ENCODE measurements at places on chromosomes 2 and 18.

- no peak for DNase-seq
Observed at GRCh38 chr2:83850071-83850725, 608.9 kb downstream of the SUCLG1 start.

DNA sequence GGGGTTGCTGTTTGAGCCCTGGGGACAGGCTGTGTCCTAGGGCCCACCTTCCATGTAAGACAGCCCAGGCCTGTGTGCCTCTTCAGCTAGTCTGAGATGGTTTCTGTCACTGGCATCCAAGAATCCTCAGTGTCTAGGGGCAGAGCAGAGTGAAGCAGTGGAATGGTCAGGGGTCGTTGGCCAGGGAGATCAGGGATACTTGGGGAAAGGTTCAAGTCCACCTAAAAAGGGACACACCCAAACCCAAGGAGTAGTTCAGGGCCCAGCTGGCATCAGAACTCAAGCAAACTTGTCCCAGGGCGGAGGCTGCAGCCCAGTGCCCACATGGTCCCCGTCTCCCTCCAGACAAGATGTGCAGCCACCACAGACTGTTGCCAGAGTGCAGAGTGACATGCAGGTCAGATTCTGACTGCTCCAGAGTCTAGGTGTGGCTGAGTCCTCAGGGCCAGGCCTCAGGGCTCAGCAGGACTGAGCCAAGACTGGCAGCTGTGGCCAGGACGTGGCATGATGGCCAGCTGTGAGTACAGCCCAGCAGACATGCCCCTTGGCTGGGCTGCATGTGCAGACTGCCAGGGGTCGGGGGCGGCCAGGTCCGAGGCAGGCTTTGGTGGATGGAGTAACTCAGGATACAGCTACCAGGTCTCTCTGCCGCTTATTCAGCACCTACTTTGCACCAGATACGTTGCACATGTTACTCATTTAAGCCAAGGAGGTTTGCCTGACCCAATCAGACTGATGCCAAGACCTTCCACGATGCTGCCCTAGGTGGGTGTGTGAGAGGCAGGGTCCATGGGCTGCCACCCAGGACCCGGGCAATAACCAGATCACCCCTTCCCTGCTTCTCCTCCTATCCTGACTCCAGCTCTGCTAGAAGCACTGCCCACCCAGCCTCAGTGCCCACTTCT, 146.6 kb downstream of the SMAD7 start:
- no peak for DNase-seq

- no peak for DNase-seq
Observed at GRCh38 chr18:33232318-33232626, 208.2 kb downstream of the CCDC178 start.

- DNase-seq, result no peak
Observed at GRCh38 chr18:23662309-23663263, at the start of gene ANKRD29. Gene ANKRD29, minus strand, starts transcription at chr18:23662911. Its CDS starts 181 bp downstream, at chr18:23662730.

- no peak for DNase-seq
Observed at GRCh38 chr18:60329131-60329530, 43.4 kb downstream of the MC4R start.

DNA sequence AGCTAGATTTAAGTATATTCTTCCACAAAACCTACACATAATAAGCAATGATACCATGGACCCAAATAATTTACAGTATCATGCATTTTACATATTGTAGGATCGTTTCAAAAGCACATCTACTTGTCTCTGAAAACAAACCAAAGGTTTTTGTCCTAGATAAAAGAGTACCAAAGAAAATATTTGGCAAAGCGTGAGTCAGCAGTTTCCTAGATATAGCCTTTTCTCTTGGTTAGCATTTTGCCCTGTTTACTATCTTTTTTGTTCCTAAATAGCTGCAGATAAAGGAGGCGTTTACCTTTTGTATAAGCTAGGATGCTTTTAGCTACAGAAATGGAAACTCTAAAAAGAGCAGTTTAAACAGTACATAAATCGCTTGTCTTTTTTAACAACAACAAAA, 305.8 kb upstream of the GULP1 start:
- DNase-seq, result no peak

GRCh38 chr2:2102866-2103653, 228.0 kb downstream of the MYT1L start:
- no peak for DNase-seq

DNA sequence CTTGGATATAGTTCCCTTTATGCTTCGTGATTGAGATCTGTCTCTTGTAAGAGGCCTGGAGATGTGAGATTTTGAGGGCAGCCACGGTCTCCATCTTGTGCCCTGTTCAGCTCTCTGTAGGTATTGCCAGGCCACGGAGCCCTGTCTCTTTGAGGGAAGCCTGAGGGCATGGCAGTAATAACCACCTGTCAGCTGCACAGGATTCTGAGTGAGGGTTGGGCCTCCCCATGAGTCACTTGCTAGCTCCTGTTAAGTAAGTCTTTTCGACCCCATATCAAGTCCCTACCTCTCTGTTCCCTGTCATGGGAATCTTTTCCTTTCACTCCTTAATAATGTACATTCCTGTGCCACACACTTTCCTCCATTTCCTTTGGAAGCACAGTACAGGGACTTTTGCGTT, 20.4 kb downstream of the LYPD6B start:
- no peak for DNase-seq

DNA sequence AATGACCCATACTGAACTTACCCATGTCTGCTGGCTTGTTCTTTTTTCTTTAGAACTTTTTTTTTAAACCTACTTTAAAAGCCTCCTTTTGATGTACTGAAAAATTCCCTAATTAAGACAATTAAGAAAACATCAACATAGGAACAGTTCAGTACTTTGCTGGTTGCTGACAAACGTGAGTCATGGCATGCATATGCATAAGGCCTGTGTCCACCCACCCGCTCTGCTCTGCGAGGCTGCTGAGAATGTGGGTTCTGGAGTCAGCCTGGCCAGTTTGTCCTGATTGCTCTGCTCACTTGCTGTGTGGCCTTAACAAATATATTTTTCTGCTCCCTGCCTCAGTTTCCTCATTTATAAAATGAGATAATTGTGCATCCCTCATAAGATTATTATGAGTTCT, 27.3 kb downstream of the LAMA3 start:
- DNase-seq, result no peak

DNA sequence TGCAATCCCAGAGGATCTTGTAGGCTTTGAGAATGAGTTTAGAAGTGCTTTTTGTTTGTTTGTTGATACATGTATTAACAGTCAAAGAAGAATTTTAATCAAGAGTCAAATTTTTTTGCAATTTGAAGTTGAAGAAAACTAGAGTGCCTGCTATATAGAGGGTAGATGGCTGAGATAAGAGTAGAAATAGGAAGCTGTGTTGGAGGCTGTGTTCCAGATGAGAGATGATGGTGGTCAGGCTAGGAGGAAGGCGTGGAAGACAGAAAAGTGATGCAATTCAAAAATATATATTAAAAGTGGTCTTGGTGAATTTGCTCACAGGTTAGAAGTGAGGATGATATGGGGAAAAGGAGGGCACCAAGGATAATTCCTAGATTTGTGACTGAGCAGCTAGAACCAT, 978.3 kb downstream of the BCL11A start:
- no peak for DNase-seq

- peak; percentile 18 for DNase-seq
Observed at GRCh38 chr2:216849987-216850386, 9.9 kb downstream of the TNP1 start.

GRCh38 chr2:58798676-58799208, 557.6 kb upstream of the FANCL start:
- no peak for DNase-seq

DNA sequence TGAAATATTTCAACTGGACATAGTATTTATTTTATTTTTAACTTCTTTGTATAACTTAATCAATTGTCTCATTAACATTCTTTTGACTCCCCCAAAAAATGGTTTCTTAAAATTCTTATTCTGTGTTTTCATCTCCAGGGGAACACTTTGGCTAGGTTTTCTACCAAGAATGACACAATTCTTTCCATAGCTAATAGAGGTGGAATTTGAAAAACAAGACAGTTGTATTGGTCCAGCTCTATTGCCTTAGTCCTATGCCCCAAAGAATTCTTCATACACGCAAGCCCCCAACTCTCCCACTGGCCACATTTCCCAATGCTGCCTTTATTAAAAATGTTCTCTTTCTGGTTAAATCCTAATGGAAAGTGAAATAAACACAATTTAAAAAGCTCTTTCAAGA, 104.7 kb upstream of the PKDCC start:
- DNase-seq, result no peak

- no peak for DNase-seq
Observed at GRCh38 chr18:45677276-45677807, 46.6 kb upstream of the SLC14A1 start.

- no peak for DNase-seq
Observed at GRCh38 chr2:36658277-36658748, 38.2 kb upstream of the VIT start.

- no peak for DNase-seq
Observed at GRCh38 chr2:4908461-4908860, 783.7 kb upstream of the SOX11 start.

GRCh38 chr2:114079366-114080004, 189.6 kb downstream of the ACTR3 start:
- no peak for DNase-seq

All from stimulated activated CD4-positive, alpha-beta T cell treated with anti-CD3 and anti-CD28 coated beads, Interleukin-1b, Interleukin-23, amount 100 ng/mL, for 24 hours (primary cell).